ENCODE measurements at places on chromosomes 3 and 15.
A peak's percentile ranks its signal among the peaks of the same experiment; 100 is the strongest.

DNA sequence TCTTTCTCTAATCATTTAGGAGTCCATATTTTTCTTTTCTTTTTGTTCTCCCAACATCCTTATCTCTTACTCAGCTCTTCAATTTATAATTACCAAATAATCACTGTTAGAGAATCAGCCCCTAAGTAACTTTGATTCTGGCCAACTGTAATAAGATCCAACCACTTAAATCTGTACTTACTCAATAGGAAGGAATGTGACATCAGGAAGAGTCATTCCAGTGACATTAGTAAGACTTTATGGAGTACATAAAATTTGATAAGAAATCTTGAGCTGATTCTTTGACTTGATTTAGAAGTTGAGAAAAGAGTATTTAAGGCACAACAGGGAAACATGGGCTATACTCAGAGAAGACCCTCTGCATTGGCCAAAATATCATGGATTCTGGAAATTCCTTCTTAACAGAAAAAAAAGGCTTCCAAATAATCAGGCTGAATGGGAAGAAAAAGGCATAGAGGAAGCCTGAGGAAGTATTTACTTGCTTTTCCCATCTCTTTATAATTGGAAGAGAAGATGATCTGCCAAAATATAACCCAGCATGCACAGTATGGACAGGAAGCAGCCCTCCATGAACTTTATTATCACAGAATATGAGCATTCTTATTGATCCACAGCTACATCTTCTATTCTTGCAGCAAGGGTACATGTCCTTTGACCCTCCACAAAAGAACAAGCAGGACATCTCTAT lies 289.7 kb upstream of the TPRG1 start:
- DNase-seq = no peak

DNA sequence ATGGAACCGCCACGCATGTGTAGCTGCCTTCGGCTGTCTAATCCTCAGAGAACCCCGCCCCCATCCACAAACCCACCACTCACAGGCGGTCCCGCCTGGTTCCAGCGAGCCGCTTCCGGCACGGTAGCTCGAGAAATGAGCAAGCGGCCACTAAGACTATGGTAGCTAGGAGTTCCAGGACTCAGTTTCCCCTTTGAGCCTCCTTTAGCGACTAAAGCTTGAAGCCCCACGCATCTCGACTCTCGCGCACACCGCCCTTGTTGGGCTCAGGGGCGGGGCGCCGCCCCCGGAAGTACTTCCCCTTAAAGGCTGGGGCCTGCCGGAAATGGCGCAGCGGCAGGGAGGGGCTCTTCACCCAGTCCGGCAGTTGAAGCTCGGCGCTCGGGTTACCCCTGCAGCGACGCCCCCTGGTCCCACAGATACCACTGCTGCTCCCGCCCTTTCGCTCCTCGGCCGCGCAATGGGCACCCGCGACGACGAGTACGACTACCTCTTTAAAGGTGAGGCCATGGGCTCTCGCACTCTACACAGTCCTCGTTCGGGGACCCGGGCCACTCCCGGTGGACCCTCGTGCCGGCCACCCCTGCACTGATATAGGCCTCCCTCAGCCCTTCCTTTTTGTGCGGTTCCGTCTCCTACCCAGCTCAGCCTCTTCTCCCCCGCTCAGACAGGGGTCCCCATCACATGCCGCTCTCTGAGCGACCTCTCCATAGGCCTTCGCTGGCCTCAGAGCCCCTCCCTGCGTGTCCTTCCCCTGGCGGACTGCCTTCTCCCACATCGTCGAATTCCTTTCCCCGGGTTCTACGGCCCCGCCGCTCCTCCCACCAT lies at the start of gene RAB11A:
Gene RAB11A (plus strand): TSS at position 366 of the 828 bp plus-strand sequence. CDS start 95 bp downstream, at position 461.
- DNase-seq = peak; percentile 99

DNA sequence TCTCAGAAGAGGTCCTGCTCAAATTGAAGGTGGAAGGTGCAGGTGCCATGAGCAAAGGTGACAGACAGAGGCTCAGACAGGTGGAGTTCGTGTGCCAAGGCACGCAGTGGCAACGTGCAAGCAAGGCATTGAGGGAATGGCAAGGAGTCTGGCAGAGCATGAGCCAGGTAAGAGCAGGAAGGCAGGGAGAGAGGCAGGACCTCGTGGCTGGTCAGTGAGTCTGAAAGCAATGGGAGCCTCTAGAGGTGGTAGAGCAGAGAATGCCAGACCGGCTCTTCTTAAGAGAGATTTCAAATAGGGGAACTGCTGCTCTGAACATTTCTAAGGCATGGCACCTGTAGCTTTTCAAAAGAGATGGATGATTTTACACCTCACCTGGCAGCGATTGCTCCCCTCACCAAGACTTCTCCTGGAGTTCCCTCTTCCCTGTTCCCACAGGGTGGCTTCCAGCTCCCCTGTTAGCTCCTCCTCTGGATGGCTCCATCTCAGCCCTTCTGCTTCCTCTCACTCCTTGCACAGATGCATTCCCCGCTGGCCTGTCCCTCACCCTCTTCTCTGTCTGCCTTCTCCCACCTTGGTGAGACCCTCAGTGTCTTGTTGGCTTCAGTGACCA lies 2.7 kb downstream of the MYO5C start:
- DNase-seq = no peak

- DNase-seq = no peak
These were observed 458.3 kb upstream of the CBLB start for GRCh38 chr3:106326941-106327695.

DNA sequence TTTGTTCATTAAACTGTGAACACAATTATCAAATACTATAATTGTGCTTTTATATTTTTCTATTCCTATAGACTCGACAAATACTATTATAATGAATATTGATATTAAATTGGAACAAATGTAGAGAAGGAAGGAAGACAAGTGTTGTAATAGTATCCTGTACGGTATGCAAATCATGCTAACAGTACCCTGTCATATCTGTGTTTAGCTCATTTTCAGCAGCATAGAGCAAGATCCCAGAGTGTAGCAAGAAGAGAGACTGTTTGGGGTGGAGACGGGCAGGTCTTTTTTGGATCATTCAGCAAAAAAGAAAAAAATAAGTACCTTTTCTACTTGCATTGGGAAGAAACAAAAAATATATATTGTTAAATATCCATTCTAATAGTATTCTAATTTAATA lies 224.1 kb downstream of the TPRG1 start:
- DNase-seq = no peak

- peak; percentile 45 for DNase-seq
These were observed 82.7 kb downstream of the COL8A1 start for GRCh38 chr3:99720985-99721632.

DNA sequence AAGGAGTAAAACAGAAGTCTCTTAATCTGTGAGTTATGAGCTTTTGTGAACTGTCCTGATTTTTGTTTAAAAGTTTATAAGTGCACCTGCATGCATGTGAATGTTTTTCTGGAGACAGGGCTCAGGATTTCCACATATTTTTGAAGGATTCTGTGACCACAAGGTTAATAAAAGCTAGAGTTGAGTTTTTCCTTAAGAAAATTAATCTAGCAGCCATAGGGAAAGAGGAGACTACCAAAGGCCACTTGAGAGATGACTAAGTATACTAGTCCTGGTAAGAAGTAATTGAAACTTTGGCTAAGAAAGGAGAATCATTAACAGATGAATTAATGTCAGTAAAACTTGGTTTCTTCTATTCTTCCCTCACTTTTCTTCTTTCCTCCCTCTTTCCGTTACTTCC lies 176.8 kb upstream of the EPHA3 start:
- DNase-seq = no peak

- DNase-seq = no peak
These were observed 325.1 kb upstream of the THBS1 start for GRCh38 chr15:39255760-39256159.

- no peak for DNase-seq
These were observed 116.9 kb upstream of the C3orf80 start for GRCh38 chr3:160108362-160108761.

GRCh38 chr3:123800362-123800682 lies 83.8 kb downstream of the MYLK start:
- DNase-seq = no peak

GRCh38 chr15:51869060-51869421 lies 39.6 kb downstream of the TMOD3 start:
- no peak for DNase-seq

- DNase-seq = no peak
These were observed 37.1 kb downstream of the ZNF106 start for GRCh38 chr15:42453826-42454225.

DNA sequence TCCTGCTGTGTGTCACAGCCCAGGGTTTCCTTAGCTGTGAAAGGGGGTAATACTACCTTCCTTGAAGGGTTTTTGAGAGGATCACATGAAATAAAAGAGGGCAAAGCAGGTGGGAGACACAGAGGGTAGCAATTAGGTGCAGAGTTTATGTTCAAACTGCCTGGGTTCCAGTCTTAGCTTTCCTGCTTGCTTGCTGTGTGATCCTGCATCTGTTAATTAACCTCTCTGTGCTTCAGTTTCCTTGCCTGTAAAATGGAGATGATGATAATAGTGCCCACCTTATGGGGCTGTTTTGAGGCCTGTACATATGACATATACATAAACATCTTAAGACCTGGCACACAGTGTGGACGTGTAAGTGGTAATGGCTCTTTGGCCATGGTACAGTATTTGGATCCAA lies 35.0 kb downstream of the SPSB4 start:
- DNase-seq = no peak

DNA sequence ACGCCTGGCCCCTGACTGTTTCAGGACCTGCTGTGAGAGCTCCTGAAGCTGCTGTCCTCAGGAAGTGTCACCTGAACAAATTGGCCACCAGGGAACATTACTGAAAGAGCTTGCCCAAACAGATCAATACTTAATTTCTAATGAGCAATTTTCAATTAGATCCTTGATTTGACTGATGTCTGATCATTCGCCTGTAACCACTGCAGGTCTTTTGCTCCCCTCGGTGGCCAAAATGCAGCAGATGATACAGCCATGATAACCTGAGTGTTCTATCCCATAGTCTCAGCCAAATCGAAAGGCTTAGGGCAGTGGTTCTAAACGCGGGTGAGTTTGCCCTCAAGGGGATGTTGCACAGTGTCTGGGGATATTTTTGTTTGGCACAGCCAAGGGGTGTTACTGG lies 57.6 kb upstream of the MEX3B start:
- no peak for DNase-seq

DNA sequence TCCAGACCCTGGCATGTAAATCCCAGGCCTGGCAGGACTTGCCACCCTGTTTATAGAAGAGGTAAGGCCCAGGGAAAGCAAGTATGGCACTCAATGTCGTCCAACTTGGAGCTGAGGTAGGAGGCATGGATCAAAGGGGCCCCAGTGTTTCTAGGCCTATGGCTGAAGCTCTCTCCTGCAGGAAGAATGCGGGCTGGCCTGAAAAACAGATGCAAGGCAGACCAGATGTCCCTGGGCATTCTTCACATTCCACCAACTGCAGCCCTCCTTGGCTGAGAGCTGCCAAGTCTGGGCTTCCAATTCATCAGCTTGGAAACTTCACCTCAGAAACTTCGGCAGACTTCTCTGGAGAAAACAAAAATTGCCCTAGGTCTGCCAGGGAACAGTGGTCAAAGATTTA lies 22.2 kb downstream of the MESD start:
- DNase-seq = no peak

GRCh38 chr3:137769322-137770065 lies 5.4 kb downstream of the SOX14 start:
- no peak for DNase-seq

GRCh38 chr3:39000008-39000450 lies 51.7 kb downstream of the SCN11A start:
- no peak for DNase-seq

DNA sequence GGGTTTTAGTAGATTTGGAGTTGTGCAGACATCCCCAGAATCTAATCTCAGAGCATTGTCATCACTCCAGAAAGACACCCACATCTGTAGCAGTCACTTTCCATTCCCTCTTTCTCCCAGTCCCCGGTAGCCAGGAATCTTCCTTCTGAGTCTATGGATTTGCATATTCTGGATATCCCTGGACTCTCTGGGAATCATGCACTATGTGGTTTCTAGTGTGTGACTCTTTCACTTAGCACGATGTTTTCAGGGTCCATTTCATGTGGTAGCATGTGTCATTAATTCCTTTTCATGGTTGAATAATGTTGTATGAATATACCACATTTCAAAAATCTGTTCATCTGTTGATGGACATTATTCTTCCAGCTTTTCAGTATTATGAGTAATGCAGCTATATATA lies 29.3 kb downstream of the FBLN2 start:
- DNase-seq = no peak

DNA sequence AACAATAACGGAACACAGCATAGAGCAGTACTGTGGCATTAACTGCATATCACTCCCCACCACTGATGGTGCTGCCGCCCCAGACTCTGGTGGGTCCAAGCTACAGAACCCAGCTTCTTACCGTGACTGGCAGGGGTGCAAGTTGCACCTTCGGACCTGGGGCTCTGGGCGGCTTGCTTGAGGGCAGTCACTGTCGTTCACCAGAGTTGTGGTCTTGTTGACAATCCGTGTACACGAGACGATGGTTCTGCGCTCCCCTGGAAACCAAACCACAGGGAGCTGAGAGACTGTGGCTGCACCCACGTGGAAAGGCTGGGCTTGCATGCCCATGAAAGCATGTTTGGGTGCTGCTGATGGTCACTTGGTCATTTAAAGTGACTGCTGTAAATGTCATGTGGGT lies 293.0 kb downstream of the ADAMTS17 start:
- no peak for DNase-seq

DNA sequence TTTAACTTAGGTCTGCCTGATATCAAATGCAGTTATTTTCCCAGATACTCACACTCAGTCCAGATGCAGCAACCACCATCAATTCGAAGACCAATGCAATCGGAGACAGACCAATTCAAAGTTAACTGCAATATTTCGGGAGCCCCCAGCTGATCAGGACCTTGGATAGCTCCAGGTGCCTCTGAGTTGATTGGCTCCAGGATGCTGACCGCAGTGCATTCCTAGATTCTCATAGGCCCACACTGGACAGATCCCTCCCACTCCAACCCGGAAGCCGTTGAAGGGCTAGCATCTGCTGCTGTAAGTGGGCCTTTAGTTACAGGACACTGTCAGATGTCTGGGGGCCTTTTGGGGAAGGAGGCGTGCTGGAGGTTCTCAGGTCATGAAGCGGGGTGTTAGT lies 89.5 kb upstream of the ATP2B2 start:
- peak; percentile 41 for DNase-seq

- no peak for DNase-seq
These were observed 24.0 kb upstream of the APEH start for GRCh38 chr3:49650177-49650576.

GRCh38 chr3:169954142-169954756 lies 12.4 kb upstream of the SEC62 start:
- DNase-seq = no peak

GRCh38 chr3:15478640-15478979 lies 42.9 kb downstream of the COLQ start:
- DNase-seq = no peak

DNA sequence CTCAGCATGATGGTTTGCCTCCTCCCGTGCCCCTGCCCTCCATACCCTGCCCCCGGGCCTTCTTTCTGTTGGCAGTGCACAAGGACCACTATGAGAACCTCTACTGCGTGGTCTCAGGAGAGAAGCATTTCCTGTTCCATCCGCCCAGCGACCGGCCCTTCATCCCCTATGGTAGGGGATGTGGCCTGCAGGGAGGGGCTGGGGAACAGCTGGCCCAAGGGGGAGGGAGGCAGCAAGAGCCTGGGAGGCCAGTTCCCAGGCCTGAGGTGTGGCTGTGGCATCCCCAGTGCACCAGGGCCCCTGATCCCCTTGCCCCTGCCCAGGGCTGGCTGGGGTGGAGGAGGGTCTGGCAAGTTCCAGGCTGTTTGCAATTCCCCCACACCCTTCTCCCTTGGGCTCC lies 2.6 kb upstream of the PLA2G4B start:
- no peak for DNase-seq

- peak; percentile 75 for DNase-seq
These were observed 71.2 kb downstream of the RORA start for GRCh38 chr15:61157933-61158332.

All from left ventricle myocardium superior (tissue), 1 donor.